ENCODE measurements at places on chromosomes 3 and 15. TPM values are rescaled to one million over a fixed set of nuclear protein-coding genes. Genes with fewer than 3 reads are reported as not detected.

The REC114 gene
- total RNA-seq = not detected

The KNG1 gene
- total RNA-seq = not detected

The ZNF385D gene
- total RNA-seq = 14.0 TPM

The LRRC31 gene
- total RNA-seq = not detected

The CHST13 gene
- total RNA-seq = not detected

The SPESP1 gene
- total RNA-seq = 0.16 TPM

The DAZL gene
- total RNA-seq = not detected

The NOX5 gene
- total RNA-seq = under 0.01 TPM

The CCRL2 gene
- 1.1 TPM for total RNA-seq

The TJP1 gene
- total RNA-seq = 48.7 TPM

The GP9 gene
- not detected for total RNA-seq

All from occipital lobe (tissue), 3 donors.